DMS 273 treated with DMSO at 0.1 percent for 48 hours (cell line): ENCODE measurements at places on chromosomes 7 and 10.

- DNase-seq: no peak
Measured at GRCh38 chr10:131810036-131810804, 90.6 kb upstream of the PPP2R2D start.

DNA sequence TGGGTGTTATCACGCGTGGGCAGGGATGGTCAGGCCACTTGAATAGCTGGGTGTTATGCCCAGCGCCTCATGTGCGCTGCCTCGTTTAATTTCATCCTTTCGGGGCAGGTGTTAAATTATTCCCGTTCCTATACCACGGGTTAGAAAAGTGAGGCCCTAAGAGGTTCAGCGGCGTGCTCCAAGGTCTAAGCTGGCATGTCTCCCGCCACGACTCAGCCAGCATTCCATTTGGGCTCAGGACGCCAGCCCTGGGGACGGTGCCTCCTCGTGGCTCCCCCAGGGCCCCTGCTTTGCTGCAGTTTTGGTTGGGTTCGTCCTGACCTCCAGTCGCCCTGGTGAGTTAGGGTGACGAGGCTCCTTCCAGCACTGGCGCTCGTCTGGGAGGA, 124.5 kb downstream of the TRRAP start:
- DNase-seq: no peak

- no peak for DNase-seq
Measured at GRCh38 chr10:80871083-80871482, 333.4 kb downstream of the SH2D4B start.

- DNase-seq: no peak
Measured at GRCh38 chr10:80630324-80630723, 92.6 kb downstream of the SH2D4B start.

GRCh38 chr10:132477398-132478340, 59.9 kb upstream of the INPP5A start:
- no peak for DNase-seq

- no peak for DNase-seq
Measured at GRCh38 chr10:101157756-101158458, 26.8 kb downstream of the TLX1 start.

- DNase-seq: no peak
Measured at GRCh38 chr7:22240904-22241571, 115.9 kb downstream of the RAPGEF5 start.

- DNase-seq: no peak
Measured at GRCh38 chr7:21656081-21656480, 113.2 kb downstream of the DNAH11 start.

GRCh38 chr10:8633909-8634308, 579.4 kb downstream of the GATA3 start:
- DNase-seq: no peak

- no peak for DNase-seq
Measured at GRCh38 chr7:40205992-40206391, 71.2 kb downstream of the SUGCT start.

- no peak for DNase-seq
Measured at GRCh38 chr7:143233816-143234532, 12.1 kb downstream of the TAS2R40 start.

DNA sequence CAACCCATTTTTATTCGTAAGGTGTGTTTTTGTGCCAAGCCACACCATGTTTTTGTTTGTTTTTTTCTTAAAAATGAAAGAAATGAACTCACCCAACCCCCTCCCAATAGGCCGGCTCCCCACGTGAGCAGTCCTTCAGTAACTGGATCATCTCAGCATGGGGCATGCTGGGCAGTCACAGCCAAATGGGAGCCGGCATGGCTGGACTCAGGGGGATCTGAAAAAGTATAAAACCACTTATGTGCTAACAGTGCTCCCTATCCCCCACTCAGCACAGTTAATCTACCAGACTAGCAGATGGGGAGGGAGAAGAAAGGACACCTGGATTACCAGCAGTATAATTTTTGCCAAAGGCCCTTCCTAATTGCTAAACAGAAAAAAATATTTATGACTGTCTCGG, 39.3 kb downstream of the BAZ1B start:
- no peak for DNase-seq

- DNase-seq: no peak
Measured at GRCh38 chr10:69865450-69865849, 63.7 kb downstream of the COL13A1 start.

DNA sequence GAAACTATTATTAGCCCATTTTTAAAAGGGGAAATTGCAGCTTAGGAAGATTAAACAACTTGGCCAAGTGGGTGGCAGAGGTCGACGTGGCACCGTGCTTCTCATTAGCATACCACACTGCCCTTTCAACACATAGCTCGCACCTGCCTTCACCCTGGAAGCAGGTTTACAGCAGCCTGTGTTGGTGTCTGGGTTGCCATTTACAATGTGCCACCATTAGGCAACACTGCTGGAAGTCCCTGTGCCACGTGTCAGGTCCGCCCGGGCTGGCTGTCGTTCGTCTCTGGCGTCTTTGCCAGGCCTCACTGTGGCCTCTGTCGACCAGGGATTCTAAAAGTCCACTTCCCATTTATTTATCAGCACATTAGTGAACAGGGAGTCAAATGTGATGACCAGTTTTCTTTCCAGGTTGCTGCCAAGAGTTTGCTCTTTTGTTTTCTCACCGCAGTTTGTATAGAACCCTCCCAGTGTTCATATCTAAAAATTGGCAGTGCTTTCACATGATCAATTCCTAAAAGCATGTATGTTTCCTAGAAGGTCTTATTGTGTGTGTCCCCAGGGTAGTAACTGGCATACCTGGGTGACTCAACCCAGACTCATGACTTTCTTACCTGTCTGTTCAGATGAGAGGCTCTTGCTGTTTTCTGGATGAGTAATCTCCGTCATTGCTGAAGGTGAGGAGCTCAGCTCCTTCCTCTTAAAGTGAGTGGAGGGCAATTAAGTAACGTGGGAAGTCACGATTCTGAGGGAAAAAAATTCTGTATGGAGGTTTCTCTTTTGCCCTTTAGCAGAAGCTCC, 9.2 kb downstream of the INSIG1 start:
- DNase-seq: no peak

- no peak for DNase-seq
Measured at GRCh38 chr10:78436706-78437406, 403.2 kb downstream of the RPS24 start.

DNA sequence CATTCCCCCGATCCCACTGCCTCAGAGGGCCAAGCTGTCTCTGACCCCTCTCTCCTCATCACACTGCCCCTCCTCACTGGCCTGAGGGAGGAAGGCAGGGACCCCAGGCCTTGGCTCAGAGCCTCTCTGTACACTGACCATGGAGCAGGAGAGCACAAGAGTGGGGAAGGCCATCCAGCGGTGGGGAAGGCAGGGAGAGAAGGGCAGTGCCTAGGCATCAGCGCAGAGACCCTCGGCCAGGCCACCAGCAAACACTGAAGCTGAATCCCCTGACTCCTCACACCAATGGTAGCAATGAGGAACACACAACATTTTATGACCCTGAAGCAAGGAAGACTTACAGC, 14.8 kb downstream of the OGDHL start:
- DNase-seq: no peak

DNA sequence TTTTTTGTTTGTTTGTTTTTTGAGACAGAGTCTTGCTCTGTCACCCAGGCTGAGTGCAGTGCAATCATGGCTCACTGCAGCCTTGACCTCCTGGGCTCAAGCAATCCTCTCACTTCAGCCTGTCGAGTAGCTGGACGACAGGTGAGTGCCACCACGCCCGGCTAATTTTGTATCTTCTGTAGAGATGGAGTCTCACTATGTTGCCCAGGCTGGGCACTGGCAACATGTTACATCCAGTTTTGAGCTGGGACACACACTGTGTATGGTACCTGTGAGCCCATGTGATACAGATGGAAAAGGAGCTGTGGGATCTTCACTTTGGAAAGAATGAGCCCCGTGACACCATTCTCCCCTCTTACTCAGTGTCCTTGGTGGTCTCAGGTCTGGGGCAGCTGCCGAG, 40.4 kb upstream of the PODXL start:
- no peak for DNase-seq

DNA sequence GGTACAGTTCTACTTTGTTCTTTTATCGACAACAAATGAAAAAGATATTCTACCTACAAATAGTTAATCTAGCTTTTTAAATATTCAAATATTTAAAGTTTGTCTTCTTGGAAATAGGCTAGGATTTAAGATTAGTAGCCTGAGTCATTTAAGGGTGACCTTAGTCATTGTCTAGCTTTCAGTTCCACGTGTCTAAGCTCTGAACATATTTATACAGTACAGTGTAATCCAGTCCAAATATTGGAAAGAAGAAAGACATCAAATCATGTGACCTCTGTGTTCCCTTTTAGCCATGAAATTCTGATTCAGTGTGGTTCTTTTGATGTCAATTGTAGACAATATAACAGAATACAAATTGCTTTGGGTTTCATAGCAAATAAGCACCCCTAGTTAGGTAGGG, 121.1 kb downstream of the MALRD1 start:
- DNase-seq: no peak

- no peak for DNase-seq
Measured at GRCh38 chr7:38282081-38282480, 8.6 kb upstream of the TARP start.

DNA sequence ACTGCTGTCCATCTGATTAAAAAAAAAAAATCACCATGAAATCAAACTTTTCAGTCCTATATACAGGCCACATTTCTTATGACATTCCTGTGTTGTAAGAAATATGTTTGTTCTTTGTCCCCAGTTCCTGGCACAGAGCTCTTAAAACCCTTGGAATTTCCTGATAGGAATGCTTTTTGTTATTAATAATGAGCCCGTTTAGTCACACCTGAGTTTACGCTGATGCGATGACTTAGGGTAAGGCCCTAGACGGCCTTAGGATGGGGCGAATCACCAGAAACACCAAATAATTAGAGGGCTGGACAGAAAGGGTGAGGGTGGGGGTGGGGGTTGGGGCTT, 17.5 kb downstream of the TSPAN15 start:
- DNase-seq: no peak

DNA sequence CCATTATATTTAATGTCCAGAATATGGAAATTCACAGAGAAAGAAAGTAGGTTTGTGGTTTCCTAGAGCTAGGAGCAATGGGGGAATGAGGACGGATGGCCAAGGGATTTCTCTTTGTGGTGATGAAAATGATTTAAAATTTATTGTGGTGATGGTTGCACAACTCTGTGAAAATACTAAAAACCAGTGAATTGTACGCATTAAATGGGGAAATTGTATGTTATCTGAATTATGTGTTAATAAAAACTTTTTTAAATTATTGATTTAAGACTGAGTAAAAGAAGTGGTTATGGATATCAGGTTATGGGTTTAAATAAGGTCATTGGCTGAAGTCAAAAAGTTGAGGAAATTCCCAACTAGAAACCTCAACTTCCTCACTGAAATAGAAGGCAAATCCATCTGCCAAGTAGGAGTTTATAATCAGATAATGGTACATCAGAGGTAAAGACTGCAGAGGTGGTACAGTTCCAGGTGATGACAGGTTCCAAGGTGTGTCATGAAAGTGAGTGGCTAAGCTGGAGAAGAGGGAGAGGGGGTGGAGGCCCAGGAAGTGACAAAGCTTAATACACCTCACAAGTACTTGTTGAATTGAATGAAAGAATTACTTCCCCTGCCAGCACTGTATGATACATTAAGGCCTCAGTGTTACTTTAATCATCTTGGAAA, 68.9 kb upstream of the CCDC71L start:
- DNase-seq: no peak

GRCh38 chr7:135109976-135110375, 37.9 kb upstream of the TMEM140 start:
- DNase-seq: no peak

DNA sequence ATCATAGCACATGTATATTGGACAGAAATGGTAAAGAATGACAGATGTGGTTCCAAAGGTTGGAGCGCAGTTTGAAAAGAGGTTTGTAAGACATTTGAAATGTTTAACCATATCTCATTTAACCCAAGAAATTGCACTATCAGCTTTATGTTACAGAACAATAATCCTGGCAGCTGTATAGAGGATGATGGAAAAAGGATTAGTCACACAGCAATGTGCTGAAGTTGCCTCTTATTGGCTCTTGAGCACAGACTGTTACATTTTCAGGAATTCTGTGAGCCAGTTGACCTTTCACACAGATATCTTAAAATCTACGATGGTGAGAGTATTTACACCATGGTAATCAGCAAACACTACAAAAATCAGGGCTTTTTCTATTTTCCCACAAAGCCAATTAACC, 3.9 kb downstream of the COG5 start:
- no peak for DNase-seq

DNA sequence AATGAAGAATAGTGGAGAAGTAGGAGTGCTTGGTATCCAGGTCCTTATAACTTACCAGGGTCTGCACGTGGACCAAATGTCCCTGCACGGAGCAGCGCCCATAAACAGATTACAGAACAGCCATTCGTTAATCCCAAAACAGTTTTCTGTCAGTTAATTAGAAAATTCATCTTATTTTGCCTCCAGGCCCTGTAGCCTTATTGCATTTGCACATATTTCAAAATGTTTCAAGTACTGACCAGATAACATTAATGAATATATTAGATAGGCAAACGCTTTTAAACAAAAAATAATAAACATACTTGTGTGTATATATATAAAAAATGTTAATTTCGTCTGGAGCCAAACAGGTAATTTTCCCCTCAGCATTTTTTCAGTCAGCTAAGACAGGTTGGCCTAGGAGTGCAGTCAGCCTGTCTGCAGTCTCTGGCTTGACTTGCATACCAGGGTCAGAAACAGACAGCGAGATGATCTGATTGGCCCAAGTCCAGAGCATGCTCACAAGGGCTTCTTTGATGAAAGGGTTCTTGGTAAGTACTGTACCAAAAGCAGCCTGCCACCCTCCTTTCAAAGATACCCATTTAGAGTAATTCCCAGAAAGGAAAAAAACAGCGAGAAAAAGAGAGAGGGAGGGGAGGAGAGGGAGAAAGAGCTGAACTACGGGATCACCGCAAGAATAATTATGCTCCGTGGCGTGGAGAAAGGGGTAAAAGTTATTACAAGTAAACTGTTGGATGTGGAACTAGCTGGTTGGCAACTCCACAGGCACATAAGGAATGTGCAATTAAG, 194.4 kb upstream of the TCF7L2 start:
- peak; percentile 30 for DNase-seq

DNA sequence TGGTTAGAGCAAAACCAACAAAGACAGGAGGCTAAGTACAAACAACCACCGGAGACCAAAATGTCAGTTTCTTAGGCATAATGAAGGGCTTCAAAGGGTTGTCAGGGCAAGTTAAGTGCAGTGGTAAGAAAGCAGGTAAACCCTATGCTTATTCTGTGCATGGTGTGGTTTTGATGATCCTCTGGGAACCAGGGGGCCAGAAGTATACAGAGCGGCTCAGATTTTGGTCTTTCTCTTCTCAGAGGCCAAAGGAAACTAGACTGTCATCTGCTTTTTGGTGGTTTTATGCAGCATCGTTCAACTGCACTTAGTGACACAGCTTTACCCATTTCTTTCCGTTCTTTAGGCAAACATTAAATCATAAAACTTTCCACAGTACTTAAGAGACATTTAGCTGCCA, 332.7 kb upstream of the CELF2 start:
- no peak for DNase-seq
